NCI-H345 (cell line): ENCODE measurements at places on chromosomes 16 and 17.

- DNase-seq = no peak
Measured at GRCh38 chr17:4329838-4330237, 36.6 kb downstream of the UBE2G1 start.

- DNase-seq = no peak
Measured at GRCh38 chr17:59038734-59039133, 67.9 kb downstream of the TRIM37 start.

DNA sequence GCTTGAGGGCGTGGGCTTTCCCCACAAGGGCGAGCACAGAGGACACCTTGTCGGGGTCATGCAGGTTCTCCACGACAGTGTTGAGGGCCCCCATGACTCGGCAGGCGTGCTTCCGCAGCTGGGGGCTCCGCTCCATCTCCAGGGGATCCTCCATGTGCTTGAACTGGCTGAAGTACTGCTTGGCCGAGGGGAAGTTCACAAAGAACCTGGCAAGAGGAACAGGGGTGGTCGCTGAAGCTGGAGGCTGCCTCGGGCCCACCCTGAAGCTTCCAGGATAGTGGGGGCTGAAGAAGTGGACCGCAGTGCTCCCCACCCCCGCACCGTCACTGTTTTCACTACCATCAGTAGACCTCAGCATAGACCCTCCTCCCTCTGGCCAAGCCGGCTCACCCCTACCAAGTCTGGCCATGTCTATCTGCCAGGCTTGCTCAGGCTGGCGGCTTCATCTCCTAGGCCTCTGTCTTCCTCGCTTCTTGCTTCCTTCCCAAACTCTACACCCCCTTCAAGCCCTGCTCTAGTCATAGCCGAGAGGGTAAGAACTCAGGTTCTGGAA lies 5.9 kb downstream of the CYGB start:
- no peak for DNase-seq

GRCh38 chr17:66831383-66832210 lies 3.3 kb upstream of the CACNG5 start:
- DNase-seq = no peak

- DNase-seq = no peak
Measured at GRCh38 chr17:50359005-50359699, 13.2 kb downstream of the XYLT2 start.

DNA sequence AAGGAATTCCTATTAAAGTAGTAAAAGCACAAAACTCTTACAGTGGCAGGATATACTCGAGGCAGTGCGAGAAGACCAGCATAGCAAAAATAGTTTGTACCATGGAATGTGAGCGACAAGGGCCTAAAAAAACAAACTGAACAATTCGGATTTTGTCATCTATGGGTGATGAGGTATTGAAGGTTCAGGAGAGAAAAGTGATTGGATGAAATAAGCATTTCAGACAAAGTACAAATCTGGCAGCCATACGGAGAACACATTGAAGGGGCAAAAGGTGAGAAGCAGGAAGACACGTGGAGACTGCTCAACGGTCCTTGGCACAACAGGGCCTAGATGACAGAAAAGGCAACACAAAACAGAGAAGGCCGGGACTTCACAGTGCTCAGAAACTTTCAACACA lies 22.5 kb downstream of the MYH10 start:
- DNase-seq = no peak

DNA sequence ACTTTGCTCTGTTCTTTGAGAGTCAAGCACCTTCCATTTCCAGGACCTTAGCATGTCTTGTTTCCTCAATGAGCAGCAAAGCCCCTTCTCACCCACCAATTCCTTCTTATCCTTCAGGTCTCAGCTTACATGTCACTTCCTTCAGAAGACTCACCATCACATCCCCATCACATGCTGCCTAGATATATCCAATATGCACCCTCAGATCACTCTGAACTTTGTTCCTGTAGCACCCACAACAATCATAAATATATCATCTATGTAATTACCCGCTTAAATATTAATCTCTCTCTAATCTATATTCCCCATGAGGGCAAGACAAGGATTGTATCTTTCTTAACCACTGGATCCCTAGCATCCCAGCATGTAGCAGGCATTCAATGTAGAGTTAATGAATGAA lies 30.4 kb downstream of the KANSL1 start:
- no peak for DNase-seq
